Type B pancreatic cell (in vitro differentiated cells): ENCODE measurements at places on chromosomes 12 and 14. TPM values are rescaled to one million over a fixed set of nuclear protein-coding genes. Genes with fewer than 3 reads are reported as not detected.

Gene DYRK2
- 78.3 and 80.5 TPM in 2 replicates for total RNA-seq

Gene PRH2
- total RNA-seq = not detected in 2 replicates

Gene TAS2R50
- 0.86 and 1.8 TPM in 2 replicates for total RNA-seq

Gene BEGAIN
- 1.9 and 3.0 TPM in 2 replicates for total RNA-seq

Gene ZBTB39
- 13.2 and 18.1 TPM in 2 replicates for total RNA-seq

Gene TAS2R42
- not detected in 2 replicates for total RNA-seq

Gene E2F7
- total RNA-seq = 7.4 and 24.8 TPM in 2 replicates

Gene ZNF385A
- total RNA-seq = 29.5 and 47.3 TPM in 2 replicates

Gene NKX2-1
- total RNA-seq = 7.4 and 9.3 TPM in 2 replicates

Gene ANKRD33
- 0.51 and 0.62 TPM in 2 replicates for total RNA-seq

Gene ACTR10
- total RNA-seq = 61.7 and 67.3 TPM in 2 replicates

Gene BRMS1L
- 8.7 and 14.6 TPM in 2 replicates for total RNA-seq

Gene SIX1
- total RNA-seq = 1.00 and 32.6 TPM in 2 replicates

Gene AHSA1
- 202 and 204 TPM in 2 replicates for total RNA-seq

Gene SART3
- 48.5 and 72.6 TPM in 2 replicates for total RNA-seq

Gene MYH7
- total RNA-seq = 0.14 TPM in 1 of 2 replicates, not detected in the other

Gene ABCC9
- 2.6 and 7.8 TPM in 2 replicates for total RNA-seq

Gene CLEC4C
- total RNA-seq = not detected in 2 replicates

Gene AGAP2
- 0.33 and 4.1 TPM in 2 replicates for total RNA-seq

Gene CCDC88C
- total RNA-seq = 24.4 and 39.3 TPM in 2 replicates

Gene IL26
- not detected in 2 replicates for total RNA-seq

Gene OTX2
- total RNA-seq = 0.22 TPM in 1 of 2 replicates, not detected in the other

Gene ZNF605
- total RNA-seq = 18.3 and 20.6 TPM in 2 replicates

Gene STXBP6
- total RNA-seq = 17.0 and 51.2 TPM in 2 replicates

Gene TRPV4
- 2.1 and 3.1 TPM in 2 replicates for total RNA-seq

Gene C3AR1
- total RNA-seq = not detected in 2 replicates

Gene CD69
- total RNA-seq = 0.19 and 1.6 TPM in 2 replicates

Gene GDF11
- total RNA-seq = 11.8 and 40.1 TPM in 2 replicates

Gene SLC25A47
- not detected in 2 replicates for total RNA-seq

Gene KRT6B
- total RNA-seq = 0.14 TPM in 1 of 2 replicates, not detected in the other

Gene GYS2
- 0.26 TPM in 1 of 2 replicates, not detected in the other for total RNA-seq

Gene SERPINA10
- total RNA-seq = 1.5 and 2.8 TPM in 2 replicates

Gene TMEM253
- 1.8 and 2.9 TPM in 2 replicates for total RNA-seq

Gene MAP1LC3B2
- total RNA-seq = 1.0 TPM in 1 of 2 replicates, not detected in the other

Gene SLC5A8
- 0.72 and 1.0 TPM in 2 replicates for total RNA-seq

Gene FOXG1
- 0.10 and 1.7 TPM in 2 replicates for total RNA-seq

Gene KLRC1
- not detected in 2 replicates for total RNA-seq

Gene STAC3
- total RNA-seq = 1.6 and 4.8 TPM in 2 replicates

Gene WSCD2
- 5.0 and 72.9 TPM in 2 replicates for total RNA-seq

Gene ITFG2
- total RNA-seq = 41.8 and 85.8 TPM in 2 replicates

Gene CCER1
- total RNA-seq = not detected in 2 replicates

Gene CNTN1
- 19.3 and 25.2 TPM in 2 replicates for total RNA-seq

Gene KRT73
- 0.12 TPM in 1 of 2 replicates, not detected in the other for total RNA-seq

Gene MDM1
- 12.9 and 24.0 TPM in 2 replicates for total RNA-seq

Gene KIF5A
- total RNA-seq = 1.4 and 4.4 TPM in 2 replicates

Gene HOXC13
- total RNA-seq = 0.48 TPM in 1 of 2 replicates, not detected in the other

Gene IL31
- not detected in 2 replicates for total RNA-seq

Gene SDSL
- 4.5 and 5.3 TPM in 2 replicates for total RNA-seq

Gene CYP27B1
- 1.4 and 2.2 TPM in 2 replicates for total RNA-seq

Gene OLR1
- 0.19 and 2.8 TPM in 2 replicates for total RNA-seq

Gene IFI27L2
- 14.8 and 28.2 TPM in 2 replicates for total RNA-seq

Gene RPS29
- 1,493 and 1,875 TPM in 2 replicates for total RNA-seq

Gene DHH
- total RNA-seq = 0.56 TPM in 1 of 2 replicates, not detected in the other

Gene C12orf50
- 0.17 TPM in 1 of 2 replicates, not detected in the other for total RNA-seq
